ENCODE measurements at places on chromosomes 16 and 17.

DNA sequence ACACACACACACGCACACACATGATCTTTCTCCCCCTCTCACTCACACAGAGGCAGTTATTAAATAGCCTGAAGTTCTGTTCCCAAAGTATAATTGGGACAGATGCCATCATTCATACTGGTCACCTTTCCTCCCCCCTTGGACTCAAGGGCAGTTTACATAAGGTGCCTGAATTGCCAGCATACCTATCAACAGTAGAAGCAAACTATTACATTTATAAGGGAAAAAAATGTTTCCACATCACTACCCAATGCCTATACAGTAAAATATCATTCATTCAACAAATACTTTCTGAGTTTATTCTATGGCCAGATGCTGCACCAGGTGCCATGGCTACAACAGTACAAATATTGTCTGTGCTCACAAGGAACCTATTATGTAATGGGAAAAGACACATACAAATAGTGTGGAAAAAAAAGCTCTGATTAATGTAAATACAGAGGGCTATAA, 6.3 kb downstream of the CNTD1 start:
- no peak for DNase-seq

GRCh38 chr17:80760511-80760911, 215.9 kb downstream of the RPTOR start:
- DNase-seq = peak; percentile 11

GRCh38 chr16:57863434-57864160, 61.3 kb upstream of the KIFC3 start:
- peak; percentile 84 for DNase-seq

DNA sequence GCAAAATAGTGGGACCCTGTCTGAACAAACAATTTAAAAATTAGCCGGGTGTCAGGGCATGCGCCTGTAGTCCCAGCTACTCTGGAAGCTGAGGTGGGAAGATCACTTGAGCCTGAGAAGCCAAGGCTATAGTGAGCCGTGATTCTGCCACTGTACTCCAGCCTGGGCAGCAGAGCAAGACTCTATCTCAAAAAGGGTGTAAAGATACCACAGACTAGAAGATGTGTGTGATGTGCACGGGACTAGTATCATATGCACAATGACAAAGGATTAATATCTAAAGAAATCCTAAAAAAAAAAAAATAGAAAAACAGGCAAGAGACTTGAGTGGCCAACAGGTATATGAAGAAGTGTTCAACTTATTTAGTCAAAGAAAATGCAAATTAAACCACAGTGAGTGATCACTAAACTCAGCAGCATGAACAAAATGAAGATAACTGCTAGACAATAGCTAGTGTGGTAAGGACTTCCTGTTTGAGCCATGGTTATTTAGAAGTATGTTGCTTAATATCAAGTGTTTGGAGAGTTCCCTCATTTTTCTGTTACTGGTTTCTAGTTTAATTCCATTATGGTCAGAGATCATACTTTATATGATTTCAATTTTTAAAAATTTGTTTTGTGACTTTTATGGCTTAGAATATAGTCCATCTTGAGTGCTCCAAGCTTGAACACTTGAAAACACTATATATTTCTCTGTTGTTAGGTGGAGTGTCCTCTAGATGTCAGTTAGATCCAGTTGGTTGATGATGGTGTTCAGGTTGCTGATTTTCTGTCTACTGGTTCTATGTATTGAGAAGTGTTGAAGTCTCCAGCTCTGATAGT, 14.7 kb upstream of the SLX4 start:
- peak; percentile 13 for DNase-seq

- DNase-seq = no peak
Observed at GRCh38 chr17:40467281-40467867, 24.1 kb downstream of the IGFBP4 start.

- DNase-seq = no peak
Observed at GRCh38 chr17:79213305-79213704, 138.7 kb downstream of the ENGASE start.

DNA sequence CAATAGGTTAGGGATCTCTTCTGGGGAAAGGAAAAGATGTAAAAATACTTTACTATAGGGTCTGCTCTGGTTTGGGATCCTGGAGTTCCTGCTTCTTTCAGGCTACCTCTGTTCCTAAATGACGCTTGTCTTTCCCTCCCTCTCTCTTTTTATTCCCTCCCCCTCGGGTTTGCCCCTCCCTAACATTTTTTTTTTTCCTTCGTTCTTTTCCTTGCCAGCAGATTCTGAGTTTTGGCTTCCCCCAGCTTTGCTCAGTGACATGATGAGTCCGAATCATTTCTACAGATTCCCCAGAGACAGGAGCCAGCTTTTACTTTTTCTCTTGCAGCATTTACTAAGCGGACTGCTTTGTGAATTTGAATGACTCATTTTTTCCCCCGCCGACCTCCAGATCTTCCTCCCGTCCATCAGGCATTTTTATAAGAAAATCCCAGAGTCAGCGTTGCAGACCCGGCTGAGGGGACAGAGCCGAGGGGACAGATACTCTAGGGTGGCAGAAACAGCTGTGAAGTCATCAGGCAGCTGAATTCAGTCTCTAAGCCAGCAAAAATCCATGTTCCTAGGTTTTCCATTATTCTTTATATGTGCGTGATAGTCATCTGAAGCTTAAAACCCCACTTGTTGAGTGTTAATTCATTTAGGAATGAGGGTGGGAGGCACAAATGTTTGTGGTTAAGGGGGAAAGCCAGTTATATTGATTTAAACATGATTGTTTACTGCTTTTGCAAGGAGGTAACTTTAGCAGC, at the start of gene TMEM100:
TMEM100 (minus strand) TSS at position 123 of the 746 bp plus-strand sequence. CDS start 1,794 bp downstream, outside the sequence.
- DNase-seq = peak; percentile 56

- no peak for DNase-seq
Observed at GRCh38 chr16:67149276-67150046, 1.3 kb downstream of the B3GNT9 start.

- DNase-seq = no peak
Observed at GRCh38 chr16:10296956-10297340, 88.9 kb upstream of the ATF7IP2 start.

GRCh38 chr16:27803775-27804549, 254.0 kb downstream of the KATNIP start:
- no peak for DNase-seq

GRCh38 chr17:29291163-29291752, 2.7 kb downstream of the NUFIP2 start:
- peak; percentile 84 for DNase-seq

DNA sequence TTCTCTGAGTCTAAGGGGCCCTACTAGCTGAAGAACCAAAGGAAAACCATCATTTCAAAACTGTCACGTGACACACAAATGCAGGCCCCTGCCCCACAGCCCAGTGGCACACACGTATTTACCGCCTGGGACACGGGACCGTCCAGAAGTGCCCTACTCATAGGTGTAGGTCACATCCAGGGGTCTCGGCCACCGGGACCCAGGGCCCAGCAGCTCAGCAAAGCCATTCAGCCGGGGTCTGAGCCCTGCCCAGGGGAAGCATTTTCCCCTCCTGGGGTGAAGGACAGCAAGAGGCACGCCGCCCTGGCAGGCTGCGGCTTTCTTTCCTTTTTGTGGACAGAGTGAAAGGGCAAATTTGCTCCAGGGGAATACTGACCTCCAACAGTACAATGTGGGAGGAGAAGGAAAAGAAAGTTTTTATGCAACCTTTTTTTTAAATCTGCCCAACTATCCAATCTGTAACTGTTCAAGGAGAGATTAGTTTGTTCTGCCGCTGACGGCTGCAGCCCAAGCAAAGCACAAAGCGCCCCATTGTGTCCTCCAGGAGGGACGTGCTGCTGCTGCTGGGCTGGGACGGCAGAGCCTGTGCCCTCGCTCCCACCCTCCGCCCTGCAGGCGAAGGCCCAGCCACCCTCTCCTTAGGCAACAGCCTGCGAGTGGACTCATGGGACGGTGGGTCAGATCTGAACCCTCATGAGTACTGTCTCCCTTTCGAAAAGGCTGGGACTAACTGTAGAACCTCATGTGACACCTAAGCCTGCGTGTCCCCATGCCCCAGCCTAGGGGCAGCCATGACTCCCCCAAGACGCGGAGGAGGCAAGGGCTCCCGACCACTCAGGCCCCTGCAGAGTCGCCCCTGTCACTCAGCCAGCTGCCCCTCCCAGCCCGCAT, 21.3 kb downstream of the SLC7A5 start:
- no peak for DNase-seq

GRCh38 chr17:49836111-49837030, 11.5 kb downstream of the TAC4 start:
- peak; percentile 28 for DNase-seq

GRCh38 chr17:34527908-34528470, 51.4 kb upstream of the TMEM132E start:
- peak; percentile 8 for DNase-seq

DNA sequence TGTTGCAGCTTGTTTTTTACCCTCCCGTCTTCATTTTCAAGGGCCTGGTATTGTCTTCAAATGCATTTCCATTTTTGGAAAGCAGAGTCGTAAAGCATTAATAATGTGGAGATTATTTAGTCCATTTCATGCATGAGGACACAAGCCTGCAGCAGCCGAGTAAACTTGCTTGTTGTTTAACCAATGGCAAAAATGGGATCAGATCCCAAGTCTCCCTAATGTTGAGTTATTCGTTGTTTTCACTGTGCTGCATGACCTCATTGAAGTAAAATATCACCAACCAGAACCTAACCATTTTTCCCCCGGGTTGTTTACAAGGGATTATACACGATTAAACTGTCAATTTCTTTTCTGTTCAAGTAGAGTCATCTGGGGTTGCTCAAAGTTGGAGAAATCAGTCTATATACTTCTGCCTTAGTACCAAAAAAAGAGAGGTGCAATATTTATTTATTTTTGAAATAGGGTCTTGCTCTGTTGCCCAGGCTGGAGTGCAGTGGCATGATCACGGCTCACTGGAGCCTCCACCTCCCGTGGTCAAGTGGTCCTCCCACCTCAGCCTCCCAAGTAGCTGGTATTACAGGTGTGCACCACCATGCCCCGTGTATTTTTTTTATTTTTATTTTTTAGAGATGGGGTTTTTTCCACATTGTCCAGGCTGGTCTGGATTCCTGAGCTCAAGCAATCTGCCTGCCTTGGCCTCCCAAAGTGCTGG, 12.4 kb downstream of the AMZ2 start:
- no peak for DNase-seq

DNA sequence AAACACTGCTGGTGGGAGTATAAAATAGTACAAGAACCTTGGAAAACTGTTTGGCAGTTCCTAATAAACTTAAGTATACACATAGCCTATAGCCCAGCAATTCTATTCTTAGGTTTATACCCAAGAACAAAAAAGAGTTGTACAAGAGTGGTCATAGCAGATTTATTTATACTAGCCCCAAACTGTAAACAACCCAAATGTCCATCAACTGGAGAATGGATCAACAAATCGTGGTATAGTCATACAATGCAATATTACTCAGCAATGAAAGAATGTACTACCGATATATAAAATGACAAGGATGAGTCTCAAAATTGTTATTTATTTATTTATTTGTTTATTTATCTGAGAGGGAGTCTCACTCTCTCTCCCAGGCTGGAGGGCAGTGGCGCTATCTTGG, 23.1 kb downstream of the GNGT2 start:
- peak; percentile 46 for DNase-seq

- DNase-seq = peak; percentile 56
Observed at GRCh38 chr17:27609611-27610303, 21.2 kb upstream of the LGALS9 start.

DNA sequence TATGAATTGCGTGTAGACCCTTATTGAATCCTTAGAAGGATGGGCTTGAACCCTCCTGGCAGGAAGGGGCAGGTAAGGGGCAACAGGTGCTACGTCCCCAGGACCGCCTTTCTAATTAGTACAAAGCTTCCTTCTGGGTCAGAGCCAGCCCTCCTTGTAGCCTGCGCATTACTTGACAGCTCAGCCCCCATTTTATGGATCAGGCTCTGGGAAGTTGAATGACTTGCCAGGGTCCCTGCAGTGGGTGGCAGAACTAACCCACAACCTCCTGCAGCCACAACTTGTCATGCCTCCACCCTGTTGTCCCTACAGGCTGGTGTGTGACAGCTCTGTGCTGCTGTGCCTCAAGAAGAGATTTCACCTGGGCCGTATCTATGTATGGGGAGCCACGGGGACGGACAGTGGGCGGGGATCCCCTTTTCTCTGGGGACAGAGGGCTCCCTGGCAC, 2.7 kb downstream of the MYO15B start:
- no peak for DNase-seq

DNA sequence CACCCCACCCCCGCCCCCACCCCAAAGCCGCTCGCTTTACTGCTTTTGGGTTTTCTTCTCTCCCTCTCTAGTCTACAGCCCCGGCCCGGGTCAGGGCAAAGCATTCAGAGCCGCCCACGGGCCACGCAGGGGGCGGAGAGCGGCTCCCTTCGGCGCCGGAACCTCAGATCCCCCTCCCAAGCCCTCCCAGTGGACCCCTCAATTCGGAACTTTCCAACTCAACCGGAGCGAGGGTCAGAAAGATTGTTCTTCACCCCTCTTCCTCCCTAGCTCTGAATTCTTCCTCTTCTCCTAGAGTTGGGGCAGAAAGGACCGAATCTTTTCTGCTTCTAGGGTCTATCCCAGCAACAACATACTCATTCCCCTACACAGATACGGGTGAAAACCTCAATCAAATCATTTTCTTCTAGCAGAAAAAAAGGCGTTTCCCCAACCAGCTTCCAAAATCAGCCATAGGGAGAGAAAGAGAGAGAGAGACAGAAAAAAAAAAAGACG, 1.0 kb downstream of the HOXB2 start:
- no peak for DNase-seq

DNA sequence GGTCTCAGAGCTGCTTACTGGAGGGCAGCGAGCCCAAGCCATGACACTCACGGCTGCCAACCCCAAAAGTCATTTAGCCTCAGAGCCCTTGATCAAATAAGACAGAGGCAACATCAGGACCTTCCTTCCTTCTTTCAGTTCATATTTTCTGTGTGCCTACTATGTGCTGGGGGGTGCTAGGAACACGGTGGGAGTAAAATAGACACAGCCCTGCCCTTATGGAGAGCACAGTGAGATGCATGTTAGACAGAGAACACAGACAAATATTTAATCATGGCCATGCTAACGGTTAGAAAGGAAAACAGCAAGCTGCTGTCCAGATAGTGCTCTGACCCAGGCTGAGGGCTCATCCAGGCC, 4.5 kb upstream of the BRD7 start:
- no peak for DNase-seq

All from ELR (cell line).